Posterior vena cava (tissue), 2 donors: ENCODE measurements at places on chromosomes 2 and 18.

DNA sequence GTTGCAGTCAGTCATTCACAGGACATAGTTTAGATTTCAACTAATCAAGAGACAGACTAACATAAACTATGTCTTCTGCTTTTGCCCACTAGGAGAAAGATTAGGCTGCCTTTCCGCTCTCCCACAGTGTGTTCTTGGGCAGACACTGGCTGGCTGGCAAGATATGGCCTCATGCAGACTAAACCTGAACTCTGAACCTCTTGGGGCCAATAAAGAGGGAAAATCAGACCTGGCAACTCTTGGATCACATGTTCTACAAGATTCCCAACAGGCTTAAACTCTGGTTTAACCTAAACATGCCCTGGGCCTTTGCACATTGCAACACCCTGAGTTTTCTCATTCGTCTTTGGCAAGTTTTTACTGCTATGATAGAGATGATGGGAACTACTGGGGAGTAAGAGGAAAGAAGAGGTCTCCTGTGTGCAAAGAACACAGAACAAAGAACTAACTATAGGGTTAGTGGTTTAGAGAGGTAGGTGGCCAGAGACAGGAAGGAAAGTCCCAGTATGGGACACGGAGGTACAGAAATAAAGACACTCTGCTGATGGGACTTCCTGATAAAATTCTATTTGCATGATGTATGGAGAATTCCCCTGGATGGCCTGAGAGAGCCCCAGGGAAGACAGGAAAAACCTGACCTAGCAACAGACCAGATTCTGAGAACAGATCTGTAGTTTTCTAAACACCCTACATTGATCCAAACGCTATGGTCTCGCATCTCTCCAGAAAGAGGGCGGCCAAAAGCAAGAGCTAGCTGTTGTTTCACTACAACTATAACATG, 2.0 kb upstream of the ATRAID start:
- DNase-seq: peak; percentile 57

DNA sequence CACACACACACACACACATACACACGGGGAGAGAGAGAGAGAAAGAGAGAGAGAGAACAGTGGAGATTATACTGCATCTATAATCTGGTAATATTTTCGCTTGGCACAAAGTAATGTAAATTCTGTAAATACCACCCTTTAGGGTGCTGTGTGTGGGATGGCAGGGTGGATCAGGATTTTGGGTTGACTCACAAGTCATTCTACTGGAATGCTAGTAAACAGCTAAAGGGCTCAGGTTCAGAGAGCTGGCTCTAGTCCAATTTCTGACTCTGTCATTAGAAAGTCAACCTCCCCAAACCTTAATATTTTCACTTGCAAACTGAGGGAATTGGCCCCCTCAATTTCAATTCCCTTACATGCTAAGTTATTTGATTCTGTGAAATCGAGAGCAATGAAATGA, 308.3 kb downstream of the TSN start:
- DNase-seq: no peak

DNA sequence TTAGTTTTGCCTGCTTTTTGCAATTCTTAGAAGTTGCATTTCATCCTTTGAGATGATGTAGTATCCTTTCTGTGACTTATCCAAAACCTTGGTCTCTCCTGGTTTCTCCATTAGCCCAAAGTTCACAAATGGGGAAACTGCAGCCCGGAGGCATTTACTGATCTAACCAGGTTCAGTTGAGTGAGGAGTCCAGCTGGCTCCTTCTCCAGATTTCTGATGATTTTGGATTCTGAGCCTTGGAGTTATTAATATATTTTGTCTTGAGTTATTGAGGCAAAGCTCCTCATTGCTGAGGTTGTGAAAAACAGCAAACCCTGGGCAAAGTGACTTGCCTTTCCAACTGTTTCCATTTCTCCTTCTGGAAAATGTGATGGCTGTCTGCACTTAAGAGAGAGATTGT, 1.7 kb downstream of the SLC1A4 start:
- DNase-seq: no peak

DNA sequence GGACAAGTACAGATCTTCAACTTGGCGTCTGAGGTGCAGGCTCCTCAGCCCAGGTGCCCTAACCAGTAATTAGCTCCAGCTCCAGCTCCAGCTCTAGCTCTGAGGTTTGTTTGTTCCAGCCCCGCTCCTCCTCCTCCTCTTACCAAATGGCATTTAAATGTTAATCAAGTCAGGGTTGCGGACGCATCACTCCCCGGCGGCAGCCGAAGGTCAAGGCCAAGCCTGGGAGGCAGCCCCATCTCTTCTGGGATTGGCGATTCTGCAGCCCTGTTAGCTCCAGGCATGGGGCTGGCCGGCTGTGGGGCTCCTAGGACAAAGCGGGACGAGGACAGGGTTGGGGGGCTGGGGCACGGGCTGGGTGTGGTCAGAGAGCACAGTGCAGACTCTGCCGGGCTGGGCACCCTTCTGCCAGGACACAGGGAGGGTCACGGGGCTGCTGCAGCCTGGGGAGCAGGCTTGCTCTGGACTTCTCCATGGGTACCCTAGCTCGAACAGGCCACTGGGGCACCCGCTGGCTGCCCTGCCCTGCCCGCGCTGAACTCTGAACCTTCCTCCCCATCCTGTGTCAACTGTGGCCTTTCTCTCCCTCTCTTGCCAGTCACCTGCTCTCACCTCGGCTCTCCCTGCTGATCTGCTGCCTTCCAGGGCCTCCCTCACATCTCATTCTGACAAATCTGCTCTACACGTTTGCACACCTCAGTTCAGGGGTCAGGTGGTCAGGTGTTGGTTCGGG, 203.3 kb downstream of the CELF4 start:
- no peak for DNase-seq

GRCh38 chr2:218362606-218363005, 5.9 kb downstream of the CATIP start:
- DNase-seq: peak; percentile 26

- DNase-seq: no peak
Measured at GRCh38 chr18:7596147-7596546, 29.0 kb downstream of the PTPRM start.

DNA sequence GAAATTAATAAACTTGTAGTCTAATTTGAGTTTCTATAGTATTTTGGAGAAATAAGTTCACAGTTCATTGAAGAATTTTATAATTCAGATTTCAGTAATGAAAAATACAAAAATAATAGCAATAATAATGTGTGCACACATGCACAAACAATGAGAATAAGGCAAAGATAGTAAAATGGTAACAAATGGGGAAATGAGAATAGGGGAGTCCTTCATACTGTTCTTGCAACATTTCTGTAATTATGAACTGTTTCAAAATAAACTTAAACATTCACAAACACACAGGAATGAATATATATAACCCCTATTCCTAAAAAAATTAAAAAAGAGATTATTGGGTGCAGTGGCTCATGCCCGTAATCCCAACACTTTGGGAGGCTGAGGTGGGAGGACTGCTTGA, 63.9 kb downstream of the SPRED2 start:
- no peak for DNase-seq

DNA sequence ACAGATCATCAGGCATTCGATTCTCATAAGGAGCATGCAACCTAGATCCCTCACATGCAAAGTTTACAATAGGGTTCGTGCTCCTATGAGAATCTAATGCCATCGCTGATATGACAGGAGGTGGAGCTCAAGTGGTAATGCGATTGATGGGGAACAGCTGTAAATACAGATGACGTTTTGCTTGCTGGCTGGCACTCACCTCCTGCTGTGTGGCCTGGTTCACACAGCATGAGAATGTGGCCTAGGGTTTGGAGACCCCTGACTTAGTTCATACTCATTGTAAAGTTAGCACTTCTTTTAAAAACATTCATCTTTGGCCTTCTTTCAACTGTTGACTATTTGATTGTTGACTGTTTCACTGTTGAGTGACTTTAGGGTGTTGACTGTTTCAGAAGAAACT, 8.7 kb upstream of the CHMP1B start:
- DNase-seq: no peak

DNA sequence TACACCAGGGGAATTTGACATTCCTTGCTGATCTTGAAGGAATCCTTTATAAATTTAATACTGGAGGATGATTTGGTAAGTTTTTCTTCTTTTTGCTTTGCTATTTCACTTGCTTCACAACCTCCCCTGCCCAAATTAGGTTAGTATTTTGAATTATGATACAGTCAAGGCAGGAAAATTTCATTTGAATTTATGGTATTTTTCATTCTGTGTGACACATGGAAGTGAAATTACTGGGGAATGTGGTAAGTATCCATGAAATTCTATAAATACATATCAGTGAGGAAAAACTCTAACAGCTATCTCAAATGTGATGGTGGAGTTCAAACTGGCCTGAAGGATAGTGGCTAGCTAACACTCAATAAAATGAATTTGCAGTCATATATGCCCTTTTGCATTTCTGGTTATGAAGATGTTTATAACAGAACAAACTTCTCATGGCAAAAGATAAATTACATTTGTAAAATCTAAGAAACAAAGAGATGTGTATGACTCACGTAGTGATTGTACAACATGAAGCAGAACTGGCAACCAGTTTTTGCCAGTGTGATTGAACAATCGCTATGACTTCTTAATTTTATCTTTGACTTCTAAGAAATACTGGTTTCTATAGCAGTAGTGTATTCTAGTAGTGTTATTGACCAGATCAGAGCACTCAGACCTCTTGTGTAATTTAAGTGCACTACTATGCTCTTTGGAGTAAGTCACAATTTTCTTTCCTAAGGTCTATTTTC, 152.6 kb downstream of the IKZF2 start:
- DNase-seq: no peak

DNA sequence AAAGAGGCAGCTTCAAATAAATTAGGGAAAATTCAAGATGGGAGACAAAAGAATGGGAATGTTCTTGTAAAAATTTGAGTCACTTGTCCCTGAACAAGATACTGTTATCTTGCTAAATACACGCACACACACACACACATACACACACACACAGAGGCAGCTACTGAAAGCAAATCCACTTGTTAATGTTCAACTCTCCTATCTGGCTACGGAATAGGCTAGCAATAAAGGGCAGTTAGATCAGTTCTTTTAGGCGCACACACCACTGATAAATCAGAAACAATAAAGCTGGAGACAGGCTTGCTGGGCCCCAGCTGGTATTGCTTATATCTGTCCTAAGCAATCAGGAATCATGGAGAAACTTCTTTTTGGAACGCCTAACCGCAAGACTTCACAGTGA, 461.6 kb downstream of the BCL11A start:
- no peak for DNase-seq

DNA sequence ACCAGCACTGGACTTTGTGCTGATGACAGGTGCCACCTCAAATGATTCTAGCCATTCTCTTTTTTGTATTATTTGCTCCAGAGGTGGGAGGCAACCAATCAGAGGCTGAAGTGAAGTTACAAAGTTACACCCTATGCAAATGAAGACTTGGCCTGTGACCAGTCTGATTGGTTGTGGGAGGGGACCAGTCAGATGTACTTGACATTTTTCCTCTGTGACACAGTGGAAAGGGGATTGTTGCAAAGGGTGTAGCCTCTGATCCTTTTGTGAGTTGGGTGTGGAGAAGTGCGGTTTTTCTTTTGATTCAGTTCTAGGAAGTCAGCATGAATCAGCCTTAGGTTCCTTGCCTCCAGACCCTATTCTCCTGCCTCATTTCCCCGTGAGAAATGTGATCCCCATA, 244.0 kb downstream of the ARL6IP6 start:
- no peak for DNase-seq

DNA sequence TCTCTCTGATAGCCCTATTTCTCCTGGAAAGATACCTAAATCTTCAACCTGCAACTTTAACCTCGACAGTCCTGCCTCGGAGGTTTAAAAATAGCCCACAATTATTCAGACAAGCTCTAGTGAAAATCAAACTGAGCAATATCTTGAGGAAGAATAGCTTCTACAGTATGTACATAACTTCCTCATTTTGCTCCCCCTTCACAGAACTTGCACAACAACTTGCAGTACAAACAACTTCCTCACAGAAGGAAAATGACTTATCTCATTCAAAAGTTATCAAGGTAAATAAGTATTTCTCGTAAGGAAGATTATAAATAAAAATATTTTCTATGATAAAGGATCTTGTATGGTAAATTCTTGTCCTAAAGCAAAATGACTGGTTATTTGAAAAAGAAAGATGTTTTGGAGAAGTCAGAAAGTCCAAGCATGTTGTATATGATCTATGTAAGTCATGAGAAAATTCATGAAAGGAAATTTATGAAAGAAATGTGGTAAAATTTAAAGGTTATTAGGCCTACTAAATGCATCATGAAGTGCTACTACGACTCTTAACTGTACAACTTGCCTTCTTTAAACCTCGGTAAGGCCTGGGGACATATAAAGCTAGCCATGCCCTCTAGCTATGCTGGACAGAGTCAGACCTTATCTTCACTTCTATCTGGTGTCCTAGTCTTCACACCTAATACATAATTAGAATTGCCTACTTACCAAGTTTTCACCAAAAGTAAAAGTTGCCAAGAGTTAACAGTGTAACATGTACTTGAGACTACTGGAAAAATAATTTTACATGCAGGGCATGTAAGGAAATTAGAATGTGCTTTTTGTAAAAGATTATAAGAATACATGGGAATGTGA, 394.5 kb downstream of the DLGAP1 start:
- DNase-seq: no peak

GRCh38 chr2:172723286-172723685, 12.4 kb upstream of the RAPGEF4 start:
- DNase-seq: no peak

- DNase-seq: no peak
Measured at GRCh38 chr18:41265047-41265446, 690.0 kb upstream of the PIK3C3 start.

DNA sequence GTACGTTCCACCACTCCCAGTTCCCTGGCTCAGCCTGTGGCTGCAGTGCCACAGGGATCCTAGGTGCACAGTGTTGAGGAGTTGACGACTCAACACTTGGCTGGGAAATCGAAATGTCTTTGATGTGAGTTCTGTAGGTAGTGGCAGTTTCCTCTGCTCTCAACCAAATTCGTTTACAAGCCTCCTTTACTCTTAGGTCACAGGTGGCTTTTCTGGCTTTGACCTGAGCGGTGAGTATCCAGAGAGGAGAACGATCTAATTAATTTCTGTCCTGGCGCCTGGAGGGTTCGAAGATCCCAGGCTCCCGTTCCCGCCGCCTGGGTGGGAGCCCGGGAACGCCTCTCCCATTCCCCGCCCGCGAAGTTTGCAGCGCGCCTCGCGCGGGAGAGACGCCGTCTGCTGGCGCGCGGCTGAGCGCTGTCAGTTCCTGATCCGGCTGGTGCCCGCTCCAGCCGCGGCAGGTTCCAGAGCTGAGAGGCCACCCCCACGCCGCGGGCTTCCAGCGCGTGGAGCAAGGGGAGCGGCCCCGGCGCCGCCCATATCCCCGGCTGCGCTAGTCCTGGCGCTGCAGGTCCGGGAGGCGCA, at the start of gene LAMA3:
TSS of gene LAMA3 (plus strand) at position 423 of the 585 bp plus-strand sequence. CDS start 231 bp downstream, outside the sequence.
- DNase-seq: peak; percentile 89

DNA sequence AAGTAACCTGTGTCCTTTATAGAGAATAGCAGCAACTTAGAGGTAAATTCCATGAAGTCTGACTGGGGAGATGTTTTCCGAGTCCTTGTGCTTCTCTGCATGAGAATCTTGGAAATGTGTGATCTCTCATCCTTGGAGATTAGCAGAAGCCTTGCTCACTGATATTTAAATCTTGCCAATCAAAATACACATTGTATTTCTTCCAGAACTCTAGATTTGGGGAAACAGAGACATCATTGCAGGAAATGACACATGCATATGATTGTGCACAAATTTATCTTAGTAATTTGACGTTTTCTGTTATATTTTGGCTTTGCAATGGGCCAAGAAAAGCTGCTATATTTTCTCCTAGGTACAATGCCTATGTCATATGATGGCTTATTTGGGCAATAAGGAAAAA, 182.6 kb downstream of the ZNF804A start:
- no peak for DNase-seq

- DNase-seq: no peak
Measured at GRCh38 chr2:71250935-71251334, 24.0 kb upstream of the PAIP2B start.
